Myocyte (in vitro differentiated cells): ENCODE measurements at places on chromosomes 11 and 22.

GRCh38 chr11:135008412-135008811 is 596.4 kb upstream of the B3GAT1 start:
- no peak for DNase-seq

GRCh38 chr22:22952531-22953280 is 65.1 kb downstream of the IGLL5 start:
- no peak for DNase-seq

DNA sequence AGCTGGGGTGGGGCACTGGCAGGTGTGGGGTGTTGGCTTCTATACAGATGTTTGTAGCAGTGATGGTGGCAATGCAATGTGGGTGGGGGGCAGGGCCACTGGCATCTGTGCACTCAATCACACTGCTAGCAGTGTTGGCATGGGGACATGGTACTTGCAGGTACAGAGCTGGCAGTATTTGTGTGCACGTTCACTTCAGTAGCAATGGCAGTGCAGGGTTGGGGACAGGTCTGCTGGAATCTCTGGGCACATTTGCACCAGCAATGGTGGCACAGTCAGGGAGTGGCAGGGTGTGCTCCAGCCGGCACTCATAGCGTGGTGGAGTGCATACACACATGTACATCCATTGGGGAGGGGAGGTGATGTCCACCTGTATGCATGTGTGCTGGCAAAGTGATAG is 775.2 kb downstream of the CNTN5 start:
- DNase-seq: no peak

GRCh38 chr11:96263238-96263763 is 79.7 kb downstream of the MAML2 start:
- no peak for DNase-seq

- no peak for DNase-seq
Measured at GRCh38 chr22:37275622-37276021, 6.7 kb upstream of the CYTH4 start.

- DNase-seq: no peak
Measured at GRCh38 chr11:41978945-41979344, 519.5 kb upstream of the LRRC4C start.

GRCh38 chr11:66752148-66752547 is 23.1 kb upstream of the SPTBN2 start:
- no peak for DNase-seq
